ENCODE measurements at places on chromosomes 3 and 15.

DNA sequence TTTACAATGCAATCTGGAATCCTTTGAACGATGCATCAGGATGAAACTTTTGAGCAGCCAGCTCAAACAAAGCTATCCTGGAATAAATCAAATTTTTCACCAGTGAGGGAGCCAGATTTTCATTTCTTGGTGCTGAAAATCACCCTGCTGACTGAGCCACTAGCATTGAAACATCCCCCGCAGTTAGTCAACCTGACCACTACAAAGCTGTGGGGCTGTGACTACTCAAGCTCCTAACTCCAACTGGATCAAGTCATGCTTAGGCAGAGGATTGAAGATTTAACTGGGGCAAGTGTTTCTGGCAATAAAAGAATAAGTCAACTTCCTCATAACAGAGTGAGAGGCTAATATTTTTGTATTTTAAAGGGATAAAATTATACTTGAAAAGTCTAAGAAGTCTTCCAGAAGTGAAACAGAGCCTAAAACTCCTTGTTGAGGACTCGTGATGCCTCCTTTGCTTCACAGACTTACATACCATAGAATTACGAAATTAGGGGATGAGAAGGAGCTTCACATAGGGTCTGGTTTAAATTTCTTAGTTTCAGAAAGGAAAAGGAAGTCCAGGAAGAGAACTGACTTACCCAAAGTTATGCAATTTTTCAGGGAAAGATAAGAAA is 177.8 kb downstream of the SERPINI1 start:
- DNase-seq: no peak

- DNase-seq: no peak
These were observed 78.2 kb upstream of the UMPS start for GRCh38 chr3:124652009-124652408.

DNA sequence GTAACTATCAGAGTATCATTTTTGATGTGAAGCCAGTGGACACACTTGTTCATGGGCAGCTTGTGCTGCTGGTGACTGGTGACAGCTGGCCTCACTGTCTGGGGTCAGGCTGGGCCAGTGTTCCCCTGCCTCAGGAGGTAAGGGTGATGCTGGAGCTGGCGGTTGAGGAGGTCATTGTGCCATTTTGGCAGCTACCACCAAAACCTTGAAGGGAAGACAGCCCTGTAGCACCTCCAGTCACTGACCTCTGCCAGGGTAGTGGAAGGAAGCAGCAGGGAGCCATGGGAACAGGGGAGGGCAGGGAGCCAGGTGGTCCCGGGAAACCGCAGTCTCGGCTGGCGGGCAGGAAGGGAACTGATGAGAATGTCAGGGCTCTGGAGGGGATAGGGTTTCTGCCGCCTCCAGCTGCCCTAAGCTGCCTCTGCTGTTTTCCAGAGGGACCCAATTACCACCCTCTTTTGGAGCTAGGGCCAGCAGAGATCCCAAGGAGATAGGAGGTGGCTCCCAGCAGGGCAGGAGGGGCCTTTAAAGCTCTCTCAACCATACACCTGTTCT is 24.8 kb downstream of the FOXL2NB start:
- DNase-seq: no peak

DNA sequence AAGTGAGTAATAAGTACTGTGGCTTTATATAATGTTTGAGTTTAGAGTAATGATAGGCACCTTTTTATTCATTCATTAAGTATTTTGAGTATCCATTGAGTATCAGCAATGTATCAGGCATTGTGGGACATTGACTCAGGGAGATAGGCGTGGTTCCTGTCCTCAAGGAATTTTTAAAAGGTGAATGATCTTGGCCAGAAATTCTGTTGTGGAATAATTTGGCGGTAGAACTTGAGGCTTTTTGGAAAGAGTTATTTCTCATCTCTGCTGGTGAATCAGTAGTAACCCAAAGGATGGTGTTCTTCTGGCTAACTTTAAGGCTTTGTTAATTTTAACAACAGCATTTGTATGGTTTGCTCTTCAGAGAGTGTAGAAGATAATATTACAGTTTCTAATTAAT is 2.0 kb downstream of the RAB7A start:
- DNase-seq: no peak

DNA sequence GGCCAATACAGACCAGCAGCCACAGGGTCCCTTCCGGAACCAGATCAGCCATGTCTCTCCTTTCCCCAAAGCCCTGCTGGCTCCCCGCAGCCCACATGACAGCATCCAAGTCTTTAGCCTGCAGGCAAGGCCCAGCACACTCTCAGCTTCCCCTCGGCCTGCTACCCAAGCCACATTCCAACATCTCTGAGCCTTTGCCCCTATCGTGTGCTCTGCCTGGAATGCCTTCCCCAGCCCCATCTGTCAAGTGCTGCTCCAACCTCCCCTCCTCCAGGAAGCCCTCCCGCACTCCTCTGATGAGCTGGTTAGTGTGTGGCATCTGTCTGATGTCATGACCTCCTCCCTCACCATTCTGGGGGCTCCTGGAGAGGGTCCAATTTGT is 8.5 kb downstream of the PLXND1 start:
- no peak for DNase-seq

GRCh38 chr3:31465999-31466398 is 66.7 kb upstream of the STT3B start:
- DNase-seq: no peak

DNA sequence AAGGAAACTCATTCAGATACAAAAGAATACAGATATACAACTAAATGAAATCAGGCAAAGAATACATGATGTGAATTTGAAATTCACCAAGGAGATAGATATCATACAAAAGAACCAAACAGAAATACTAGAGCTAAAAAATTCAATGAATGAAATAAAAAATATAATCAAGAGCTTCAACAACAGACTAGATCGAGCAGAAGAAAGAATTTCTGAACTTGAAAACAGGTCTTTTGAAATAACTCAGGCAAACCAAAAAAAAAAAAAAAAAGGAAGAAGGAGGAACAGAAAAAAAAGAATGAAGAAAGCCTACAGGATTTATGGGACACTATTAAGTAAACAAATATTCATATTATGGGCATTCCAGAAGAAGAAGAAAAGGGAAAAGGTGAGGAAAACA is 137.8 kb downstream of the DMXL2 start:
- DNase-seq: no peak

GRCh38 chr3:28601291-28601690 is 252.7 kb upstream of the AZI2 start:
- DNase-seq: no peak

DNA sequence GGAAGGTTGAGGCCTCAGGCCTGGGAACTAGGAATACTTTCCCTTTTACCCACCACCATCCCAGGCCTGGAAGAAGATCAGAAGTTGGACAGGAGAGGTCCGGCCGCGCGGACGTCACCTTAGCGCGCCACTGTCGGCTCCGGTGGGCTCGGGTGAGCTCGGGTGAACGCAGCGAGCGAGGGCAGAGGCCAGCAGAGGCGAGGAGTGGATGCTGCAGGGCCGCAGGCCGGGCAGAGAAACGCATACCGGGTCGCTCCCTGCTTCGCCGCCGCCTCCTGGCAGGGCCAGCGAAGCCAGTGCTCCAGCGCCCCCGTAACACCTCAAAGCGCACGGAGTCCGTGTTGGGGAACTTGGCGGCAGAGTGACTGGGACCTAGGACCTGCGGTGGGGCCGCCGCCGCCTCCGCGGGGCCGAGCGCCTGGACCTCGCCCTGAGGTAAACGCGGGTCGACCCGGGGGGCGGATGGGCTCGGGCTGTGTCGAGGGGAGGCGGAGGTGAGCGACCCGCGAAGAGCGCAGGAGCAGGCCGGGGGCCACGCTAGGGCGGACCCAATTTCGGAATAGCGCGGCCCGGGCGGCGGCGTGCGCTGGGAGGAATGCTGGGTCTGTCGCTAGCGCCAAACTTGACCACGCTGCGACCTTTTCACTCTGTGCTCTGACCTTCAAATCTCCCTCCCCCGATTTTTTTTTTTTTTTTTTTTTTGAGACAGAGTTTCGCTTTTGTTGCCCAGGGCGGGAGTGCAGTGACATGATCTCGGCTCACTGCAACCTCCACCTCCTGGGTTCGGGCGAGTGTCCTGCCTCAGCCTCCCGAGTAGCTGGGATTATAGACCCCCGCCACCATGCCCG is 1.6 kb downstream of the CYP11A1 start:
- no peak for DNase-seq

GRCh38 chr3:64266983-64267382 is 41.7 kb upstream of the PRICKLE2 start:
- no peak for DNase-seq

DNA sequence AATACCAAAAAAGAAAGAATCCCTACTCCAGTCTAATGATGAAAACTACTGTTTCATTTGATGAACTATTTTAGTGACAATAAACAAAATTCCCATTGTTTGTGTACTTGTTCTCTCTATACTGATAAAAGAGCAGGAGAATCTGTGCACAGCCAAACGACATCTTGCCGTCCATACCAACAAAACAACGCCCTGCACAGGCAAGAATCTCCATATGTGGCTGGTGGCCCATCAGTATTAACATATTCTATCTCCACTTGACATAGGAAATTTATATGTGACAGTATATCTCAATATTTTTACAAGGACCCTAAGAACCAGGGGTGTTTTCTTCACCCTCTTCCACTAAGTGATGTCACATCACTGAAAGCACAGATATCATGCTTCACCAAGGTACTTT is 279.5 kb downstream of the ULK4 start:
- no peak for DNase-seq

DNA sequence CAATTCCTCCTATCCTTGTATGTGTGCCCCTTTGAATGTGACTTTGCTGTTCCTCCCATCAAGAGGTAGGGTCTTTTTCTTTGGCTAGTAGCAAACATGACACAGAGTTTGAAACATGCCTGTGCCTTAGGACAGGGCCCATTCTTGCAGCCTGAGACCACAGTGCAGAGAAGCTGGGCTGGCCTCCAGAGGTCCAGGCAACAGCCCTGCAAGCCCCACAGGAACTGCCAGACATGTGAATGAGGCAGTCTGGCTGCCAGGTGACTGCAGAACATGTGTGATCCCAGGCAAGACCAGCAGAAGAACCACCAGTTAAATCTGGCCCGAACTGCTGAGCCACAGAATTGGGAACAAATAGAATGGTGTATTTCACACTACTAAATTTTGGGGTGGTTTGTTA is 1.2 kb upstream of the HGD start:
- no peak for DNase-seq

- DNase-seq: no peak
These were observed 201.5 kb downstream of the SOX2 start for GRCh38 chr3:181913254-181913653.

GRCh38 chr3:52130966-52131622 is 23.1 kb downstream of the POC1A start:
- no peak for DNase-seq

DNA sequence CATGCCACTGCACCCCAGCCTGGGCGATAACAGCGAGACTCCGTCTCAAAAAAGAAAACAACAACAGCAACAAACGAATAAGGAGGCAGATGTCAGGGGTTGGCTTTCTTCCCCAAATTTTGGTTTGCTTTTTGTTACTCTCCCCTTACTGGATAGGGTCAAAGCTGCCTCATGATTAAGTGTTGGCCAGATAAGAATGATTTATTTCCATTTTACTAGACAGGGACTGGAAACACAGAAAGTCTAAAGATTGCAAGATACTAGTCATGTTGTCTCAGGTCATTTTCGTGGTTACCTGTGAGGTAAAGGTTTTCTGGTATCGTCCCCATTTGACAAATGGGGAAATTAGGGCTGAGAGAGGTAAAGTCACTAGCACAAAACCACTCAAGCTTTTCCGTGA is 18.6 kb upstream of the ETV5 start:
- DNase-seq: no peak

DNA sequence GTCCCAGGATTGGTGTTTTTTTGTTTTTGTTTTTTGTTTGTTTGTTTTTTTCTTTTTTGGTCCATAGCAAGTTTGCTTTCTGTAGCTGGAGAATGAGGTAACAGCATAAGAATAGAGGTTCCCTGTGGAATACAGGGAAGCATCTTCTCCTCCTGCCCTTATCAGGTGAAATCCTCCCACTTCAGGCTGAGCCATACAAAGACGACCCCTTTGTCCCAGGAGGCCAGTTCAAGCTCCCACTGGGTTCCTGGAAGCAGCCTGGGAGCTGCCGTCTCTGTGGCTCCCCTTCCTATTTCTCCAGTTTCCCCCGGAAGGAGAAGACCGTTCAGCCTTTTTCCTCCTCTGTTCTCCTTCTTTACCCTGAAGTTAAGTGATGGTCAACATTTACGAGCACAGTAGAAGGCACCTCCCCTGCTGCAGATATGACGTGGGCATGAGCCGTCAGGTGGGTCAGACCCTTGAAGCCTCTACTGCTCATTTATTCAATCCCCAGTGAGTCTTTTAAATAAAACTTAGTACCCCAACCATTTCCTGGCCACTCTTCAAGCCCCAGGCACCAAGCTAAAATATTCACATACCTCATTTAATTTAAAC is 1.1 kb downstream of the IL16 start:
- no peak for DNase-seq

GRCh38 chr3:170482199-170482598 is 63.5 kb downstream of the CLDN11 start:
- DNase-seq: no peak

- no peak for DNase-seq
These were observed 19.8 kb downstream of the MAPKBP1 start for GRCh38 chr15:41794081-41794480.

- no peak for DNase-seq
These were observed 1.8 kb downstream of the RBPMS2 start for GRCh38 chr15:64773606-64774005.

- no peak for DNase-seq
These were observed 534.4 kb downstream of the ZNF385D start for GRCh38 chr3:21216598-21216997.

DNA sequence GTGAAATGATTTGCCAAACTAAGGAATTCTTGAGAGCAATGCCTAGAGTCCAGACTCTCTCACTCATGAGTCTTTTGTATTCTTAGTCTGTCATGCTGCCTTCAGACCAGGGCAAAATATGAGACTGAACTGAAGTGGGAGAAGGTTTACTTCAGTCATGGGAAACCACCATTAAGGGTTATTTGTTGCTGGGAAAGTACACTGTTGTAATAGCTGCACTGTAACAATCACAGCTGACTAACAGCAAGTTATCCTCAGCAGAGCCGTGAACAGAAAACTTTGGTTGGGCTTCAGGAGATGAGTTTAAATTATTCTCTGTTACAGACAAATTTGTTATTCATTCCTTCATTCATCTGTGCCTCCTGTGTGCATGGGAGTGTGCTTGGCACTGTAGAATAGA is 258.5 kb downstream of the ROBO2 start:
- no peak for DNase-seq

GRCh38 chr3:132542577-132542976 is 54.5 kb upstream of the ACKR4 start:
- no peak for DNase-seq

DNA sequence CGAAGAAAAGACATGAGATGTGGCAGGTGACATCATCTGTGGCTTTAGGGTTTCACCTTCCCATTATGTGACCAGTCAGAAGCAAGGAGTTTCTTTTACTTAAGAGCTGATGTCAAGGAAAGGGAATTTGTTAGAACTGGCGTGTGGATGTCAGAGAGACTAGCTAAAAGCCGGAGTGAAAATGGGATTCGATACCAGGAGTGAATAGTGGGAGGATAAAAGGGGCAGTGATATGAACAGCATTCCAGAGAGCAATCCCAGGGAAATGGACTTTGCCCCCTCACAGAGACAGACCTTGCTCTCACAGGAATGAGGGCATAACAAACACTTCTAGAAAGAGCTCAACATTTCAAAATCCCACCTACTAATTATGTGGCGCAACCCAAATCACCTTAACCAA is 5.9 kb upstream of the FMN1 start:
- DNase-seq: no peak

Measured in T-helper 2 cell (primary cell).